ACHN (cell line): ENCODE measurements at places on chromosomes 2 and 18.

GRCh38 chr18:41315134-41315533, 639.9 kb upstream of the PIK3C3 start:
- no peak for DNase-seq

GRCh38 chr2:180676520-180677025, 303.8 kb upstream of the UBE2E3 start:
- DNase-seq = no peak

GRCh38 chr2:58065248-58065647, 18.6 kb downstream of the VRK2 start:
- DNase-seq = no peak

GRCh38 chr2:215920244-215921100, 92.9 kb downstream of the MREG start:
- DNase-seq = peak; percentile 74

DNA sequence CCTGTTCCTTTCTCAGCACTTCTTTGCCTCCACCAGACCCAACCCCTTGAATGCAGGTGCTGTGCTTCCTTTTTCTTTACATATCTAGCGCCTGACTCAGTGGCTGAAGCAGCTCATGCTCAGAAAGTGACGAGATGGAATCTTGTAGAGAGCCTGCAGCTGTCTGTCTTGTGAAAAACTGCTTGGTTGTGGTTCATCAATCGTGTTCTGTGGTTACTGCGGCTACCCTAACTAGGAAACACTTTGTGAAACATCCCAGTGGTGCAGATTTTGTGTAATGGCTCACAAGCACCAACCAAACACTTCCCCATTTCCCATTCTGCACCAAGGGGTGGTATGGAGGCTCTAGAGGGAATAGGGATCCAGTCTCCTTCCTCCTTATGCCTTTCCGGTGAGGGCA, 307.2 kb upstream of the MMADHC start:
- DNase-seq = no peak

DNA sequence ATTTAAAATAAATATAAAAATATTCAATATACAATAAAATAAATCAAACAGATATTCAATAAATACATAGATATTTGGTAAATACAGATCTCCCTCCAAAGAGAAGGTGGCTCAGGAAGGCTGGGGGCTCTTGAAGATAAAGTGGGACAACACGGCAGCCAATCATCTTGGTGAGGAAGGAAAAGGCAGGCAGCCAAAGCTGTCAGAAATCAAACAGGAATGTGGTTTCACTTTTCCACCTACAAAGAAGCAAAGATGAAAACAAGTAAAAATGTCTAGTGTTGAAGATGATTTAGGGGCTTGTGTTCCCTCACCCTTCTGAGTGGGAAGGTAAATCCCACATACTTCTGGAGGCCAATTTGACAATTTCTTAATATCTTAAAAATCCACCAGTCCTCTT, 85.7 kb downstream of the B3GNT2 start:
- DNase-seq = no peak

DNA sequence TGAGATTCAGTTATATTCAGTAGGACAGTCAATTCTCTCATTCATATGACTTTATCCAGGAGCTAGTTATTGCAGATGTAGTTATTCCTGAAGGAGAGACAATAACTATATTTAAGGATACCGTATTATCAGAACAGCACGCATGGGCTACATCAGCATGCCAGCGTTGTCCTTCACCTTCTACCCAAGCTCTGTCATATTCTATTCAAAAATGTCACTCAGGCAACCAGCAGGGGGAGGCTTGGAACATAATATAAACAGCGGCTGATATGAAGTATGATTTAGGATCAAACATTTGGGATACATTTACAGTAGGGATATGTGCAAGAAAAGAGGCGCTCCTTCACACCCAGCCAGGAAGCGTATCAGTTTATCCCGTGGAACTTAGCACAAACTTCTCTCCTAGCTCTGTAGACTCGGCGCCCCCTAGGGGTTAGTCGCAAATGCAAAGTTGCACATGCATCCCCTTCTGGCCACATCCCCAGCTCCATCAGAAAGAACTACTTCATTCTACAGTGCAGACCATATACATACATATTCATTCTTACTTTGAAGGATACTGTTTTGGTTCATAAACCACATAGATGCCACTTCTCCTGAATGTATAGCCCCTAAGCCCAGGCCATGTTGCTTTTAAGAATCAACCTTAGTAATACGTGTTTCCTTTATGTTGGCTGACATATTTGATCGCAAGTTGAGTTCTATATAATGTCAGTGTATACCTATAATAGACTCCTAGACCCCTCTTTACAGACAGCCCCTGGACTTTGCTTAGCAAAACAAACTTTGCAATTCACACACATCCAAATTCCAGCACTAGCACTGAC, 759.4 kb downstream of the ADCYAP1 start:
- peak; percentile 46 for DNase-seq

DNA sequence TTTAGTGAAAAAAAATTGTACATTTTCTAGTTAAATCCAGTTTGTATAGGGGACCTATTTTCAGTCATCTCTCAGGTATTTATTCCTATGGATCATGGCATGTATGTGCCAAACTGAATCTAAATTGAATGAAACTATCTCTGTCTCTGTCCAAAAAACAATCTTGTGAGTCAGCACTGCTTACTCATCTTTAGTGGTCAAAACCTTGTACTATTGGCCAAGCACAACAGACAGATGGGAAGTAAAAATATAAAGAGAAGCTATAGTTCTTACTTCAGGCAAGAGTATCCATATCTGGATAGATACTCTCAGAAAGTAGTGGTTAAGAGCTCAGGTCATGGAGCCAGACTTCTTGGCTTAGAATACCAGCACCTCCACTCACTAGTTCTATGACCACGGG, 76.0 kb upstream of the KLHL14 start:
- no peak for DNase-seq

- DNase-seq = no peak
These were observed 55.8 kb upstream of the RMDN2 start for GRCh38 chr2:37869304-37869703.

GRCh38 chr2:134446383-134447017, 192.6 kb downstream of the MGAT5 start:
- peak; percentile 32 for DNase-seq

GRCh38 chr2:120566331-120567035, 169.2 kb upstream of the GLI2 start:
- DNase-seq = no peak

DNA sequence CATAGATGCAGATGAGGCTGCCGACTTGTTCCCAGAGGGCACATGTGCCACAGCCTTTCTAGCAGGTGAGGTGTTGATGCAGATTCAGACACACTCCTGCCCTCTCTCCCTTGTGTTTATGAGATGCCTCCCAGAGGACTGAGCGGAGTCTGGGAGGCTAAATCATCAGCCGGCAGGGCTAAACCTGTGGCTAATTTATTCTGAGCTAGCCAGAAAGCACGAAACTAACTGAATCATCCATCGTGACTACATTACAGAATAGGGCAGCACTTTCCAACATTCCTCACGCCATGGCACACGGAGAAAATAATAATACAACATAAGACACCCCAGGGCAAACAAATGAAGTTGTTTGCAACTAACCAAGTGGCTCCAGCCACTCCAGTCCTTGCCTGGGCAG, 101.7 kb upstream of the FZD7 start:
- no peak for DNase-seq

- DNase-seq = no peak
These were observed 339.3 kb upstream of the TMEFF2 start for GRCh38 chr2:192534072-192534471.

DNA sequence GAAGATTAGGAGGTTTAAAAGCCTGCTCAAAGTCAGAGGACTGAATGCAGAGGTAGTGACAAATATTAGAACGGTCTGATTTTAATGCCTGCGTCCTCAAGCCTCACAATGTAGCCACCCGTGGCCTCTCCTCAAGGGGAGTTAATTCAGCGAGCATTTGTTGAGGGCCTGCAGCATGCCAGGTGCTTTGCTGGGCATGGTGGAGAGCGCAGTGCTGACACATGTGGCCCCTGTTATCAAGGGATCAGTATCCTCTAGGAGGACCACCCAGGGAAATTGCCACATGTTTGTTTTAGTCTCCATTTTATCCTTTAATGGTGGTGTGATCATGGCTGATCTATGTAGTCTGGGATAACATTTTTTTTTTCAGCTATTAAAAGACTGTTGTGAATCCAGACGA, 19.2 kb downstream of the PMAIP1 start:
- DNase-seq = no peak

- DNase-seq = no peak
These were observed 259.3 kb downstream of the TTC32 start for GRCh38 chr2:19642501-19642900.

- DNase-seq = no peak
These were observed 104.8 kb upstream of the WDR75 start for GRCh38 chr2:189336276-189336975.

DNA sequence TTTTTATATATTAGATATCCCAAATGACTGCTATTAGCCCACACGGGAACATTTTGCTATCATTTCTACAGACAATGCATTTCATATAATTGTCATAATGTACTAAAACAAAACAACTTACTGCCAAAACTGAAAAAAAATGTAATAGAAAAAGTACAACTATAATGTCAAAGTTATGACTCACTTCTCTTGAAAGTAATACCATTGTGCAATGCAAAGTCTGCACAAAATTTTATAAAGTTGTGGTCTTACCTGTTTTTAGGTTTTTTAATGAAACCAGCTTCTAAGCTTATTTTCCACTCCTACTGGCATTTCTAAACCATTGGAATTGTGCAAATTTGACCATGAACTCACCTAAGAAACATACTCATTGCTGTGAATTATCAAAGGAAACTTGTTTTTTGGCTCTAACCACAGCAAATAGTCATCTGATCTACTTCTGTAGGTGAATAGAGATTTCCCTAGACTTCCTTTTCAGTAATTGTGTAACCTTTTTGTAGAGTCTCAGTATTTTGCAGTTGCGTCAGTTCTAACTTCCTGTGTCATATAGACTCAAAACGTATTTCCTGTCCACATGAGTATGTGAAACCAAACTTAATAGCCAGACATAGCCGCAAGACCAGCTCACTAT, 31.9 kb upstream of the TFPI start:
- no peak for DNase-seq

GRCh38 chr2:181022652-181023051, 42.2 kb downstream of the UBE2E3 start:
- DNase-seq = no peak

DNA sequence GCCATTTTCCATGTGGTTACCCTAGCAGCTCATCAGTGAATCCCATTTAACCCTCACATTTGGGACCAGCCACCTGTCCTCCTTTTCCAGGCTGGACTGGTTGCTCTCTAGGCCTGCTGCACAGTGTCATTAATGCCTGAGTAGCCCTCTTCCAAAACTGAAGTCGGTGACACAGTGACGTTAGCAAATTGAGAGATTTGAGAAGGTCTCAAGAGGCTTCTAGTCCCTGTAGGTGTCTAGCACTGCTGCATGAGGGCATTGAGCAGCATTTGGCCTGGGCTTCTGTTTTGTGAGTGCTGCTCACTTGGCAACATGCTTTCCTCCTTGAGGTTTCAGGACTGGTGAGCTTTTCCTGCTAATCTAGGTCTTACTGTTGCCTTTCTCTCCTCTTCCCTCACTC, 36.7 kb downstream of the PKP4 start:
- no peak for DNase-seq

- DNase-seq = no peak
These were observed 57.5 kb downstream of the FHOD3 start for GRCh38 chr18:36354989-36355388.

GRCh38 chr18:75518007-75518406, 90.5 kb upstream of the SMIM21 start:
- DNase-seq = no peak

GRCh38 chr18:13487237-13487636, 239.1 kb downstream of the FAM210A start:
- no peak for DNase-seq

DNA sequence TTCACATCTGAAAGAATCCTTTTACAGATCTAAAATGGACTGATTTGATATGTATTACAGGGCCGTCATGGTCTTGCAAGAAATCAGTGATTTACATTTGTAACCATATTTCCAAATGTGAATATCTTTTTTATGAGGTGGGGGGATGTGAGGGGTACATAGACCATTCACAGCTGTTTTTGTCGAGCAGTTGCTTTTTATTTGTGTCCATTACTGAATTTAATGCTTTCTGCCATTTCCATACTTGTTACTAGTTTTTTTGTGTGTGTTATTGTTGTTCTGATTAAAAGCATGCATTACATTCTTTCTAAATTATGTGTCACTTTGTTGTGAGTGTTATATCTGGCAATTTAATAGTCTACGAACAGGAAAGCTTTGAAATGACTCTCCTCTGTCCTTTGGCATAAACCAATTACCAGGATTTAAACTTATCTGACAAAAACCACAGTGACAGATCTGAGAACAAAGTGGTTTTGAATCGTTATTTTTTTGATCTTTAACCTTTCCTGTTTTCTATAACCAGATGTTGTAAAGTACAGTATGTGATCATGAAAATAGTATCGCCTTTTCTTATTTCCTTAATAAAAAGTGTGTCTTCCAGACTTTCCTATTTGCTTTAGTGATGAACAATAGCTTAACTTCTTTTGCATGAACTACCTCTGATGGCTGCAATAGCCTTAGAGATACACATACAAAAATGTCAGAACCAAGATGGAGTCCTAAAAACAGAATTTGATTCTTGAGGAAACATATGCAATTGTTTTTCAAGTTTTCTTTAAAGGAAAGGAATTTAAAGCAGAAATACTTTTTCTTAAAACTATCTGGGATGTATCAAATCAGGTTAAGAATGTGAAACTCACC, 354.2 kb upstream of the ACVR2A start:
- DNase-seq = no peak

GRCh38 chr2:234670052-234670451, 173.2 kb upstream of the ARL4C start:
- DNase-seq = peak; percentile 66

GRCh38 chr18:44743631-44744030, 62.9 kb downstream of the SETBP1 start:
- no peak for DNase-seq

GRCh38 chr18:3710712-3711301, 260.8 kb downstream of the TGIF1 start:
- DNase-seq = peak; percentile 17
